Naive thymus-derived CD4-positive, alpha-beta T cell (primary cell): ENCODE measurements at places on chromosomes 4 and X. TPM values are rescaled to one million over a fixed set of nuclear protein-coding genes. Genes with fewer than 3 reads are reported as not detected.
A peak's percentile ranks its signal among the peaks of the same experiment; 100 is the strongest.

Gene IL13RA2
- total RNA-seq = not detected

Gene SLC6A8
- total RNA-seq = 2.6 TPM

Gene HCFC1
- 67.2 TPM for total RNA-seq

Gene RPS6KA6
- total RNA-seq = not detected

Gene ODAPH
- 0.54 TPM for total RNA-seq

Gene RTL5
- 0.10 and 0.17 TPM in 2 replicates for total RNA-seq

Gene FAAH2
- 8.1 TPM for total RNA-seq

Gene ETDA
- not detected for total RNA-seq

Gene JAKMIP1
- 4.1 TPM for total RNA-seq

Gene AMTN
- total RNA-seq = not detected

Gene FAM156B
- total RNA-seq = 9.4 and 10.4 TPM in 2 replicates

DNA sequence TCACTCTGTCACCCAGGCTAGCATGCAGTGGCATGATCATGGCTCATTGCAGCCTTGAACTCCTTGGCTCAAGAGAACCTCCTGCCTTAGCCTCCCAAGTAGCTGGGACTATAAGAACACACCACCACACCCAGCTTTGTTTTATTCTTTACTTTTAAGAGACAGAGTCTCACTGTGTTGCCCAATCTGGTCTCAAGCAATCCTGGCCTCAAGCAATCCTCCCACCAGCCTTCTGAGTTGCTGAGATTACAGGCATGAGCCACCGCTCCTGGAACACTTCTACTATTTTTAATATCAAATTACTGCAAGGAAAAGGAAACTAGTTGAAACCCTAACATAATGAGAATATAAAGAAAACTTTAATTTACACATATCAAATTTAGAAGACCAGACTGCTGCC is 85.4 kb downstream of the FAM13A start:
- no peaks in the 10 kb centered on the region for H3K4me1 ChIP-seq
- H3K4me3 ChIP-seq = no peak overlapping the region
- H3K36me3 ChIP-seq = no peaks in the 10 kb centered on the region
- H3K27ac ChIP-seq = no peak overlapping the region
- no peaks in the 10 kb centered on the region for H3K27me3 ChIP-seq

DNA sequence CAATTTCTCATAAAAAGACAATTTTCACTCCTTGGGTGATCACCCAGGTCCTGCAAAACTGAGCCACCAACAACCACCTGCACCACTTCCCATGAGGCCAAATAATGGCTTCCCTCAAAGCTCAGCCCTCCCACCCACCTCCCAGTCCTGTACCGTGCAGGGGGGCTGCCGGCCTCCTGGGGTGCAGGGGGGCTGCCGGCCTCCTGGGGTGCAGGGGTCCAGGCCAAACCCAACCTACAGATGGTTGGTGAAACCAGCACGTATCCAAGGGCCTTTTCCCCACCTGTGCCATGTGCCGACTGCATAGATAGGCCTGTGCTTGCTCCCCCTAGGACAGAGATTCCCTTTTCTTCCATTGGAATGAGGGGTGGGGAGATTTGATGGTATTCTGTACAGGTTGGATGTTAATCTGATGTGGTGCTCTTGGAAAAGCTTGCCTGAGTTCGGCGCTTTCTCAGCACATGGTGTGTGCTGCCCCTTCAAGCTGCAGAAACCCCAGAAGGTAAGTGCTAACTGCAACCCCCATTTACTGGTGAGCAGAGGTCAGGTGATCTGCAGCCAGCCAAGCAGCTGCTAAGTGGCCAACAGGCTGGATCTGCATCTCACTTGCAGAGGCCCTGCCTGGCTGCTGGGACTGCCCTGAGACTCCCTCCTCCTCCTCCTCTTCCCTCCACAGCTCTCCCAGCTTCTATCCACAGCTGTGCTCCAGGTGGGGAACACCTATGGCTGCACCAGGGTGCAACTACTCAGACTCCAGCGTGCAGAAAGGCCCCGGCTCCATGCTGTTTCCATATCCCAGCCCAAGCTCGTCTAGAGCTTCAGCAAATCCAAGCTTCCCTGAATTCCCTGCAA is 38.8 kb downstream of the FRG1 start:
- no peaks in the 10 kb centered on the region for H3K27me3 ChIP-seq
- no peak overlapping the region for H3K4me3 ChIP-seq
- H3K4me1 ChIP-seq = no peaks in the 10 kb centered on the region
- no peak for DNase-seq

DNA sequence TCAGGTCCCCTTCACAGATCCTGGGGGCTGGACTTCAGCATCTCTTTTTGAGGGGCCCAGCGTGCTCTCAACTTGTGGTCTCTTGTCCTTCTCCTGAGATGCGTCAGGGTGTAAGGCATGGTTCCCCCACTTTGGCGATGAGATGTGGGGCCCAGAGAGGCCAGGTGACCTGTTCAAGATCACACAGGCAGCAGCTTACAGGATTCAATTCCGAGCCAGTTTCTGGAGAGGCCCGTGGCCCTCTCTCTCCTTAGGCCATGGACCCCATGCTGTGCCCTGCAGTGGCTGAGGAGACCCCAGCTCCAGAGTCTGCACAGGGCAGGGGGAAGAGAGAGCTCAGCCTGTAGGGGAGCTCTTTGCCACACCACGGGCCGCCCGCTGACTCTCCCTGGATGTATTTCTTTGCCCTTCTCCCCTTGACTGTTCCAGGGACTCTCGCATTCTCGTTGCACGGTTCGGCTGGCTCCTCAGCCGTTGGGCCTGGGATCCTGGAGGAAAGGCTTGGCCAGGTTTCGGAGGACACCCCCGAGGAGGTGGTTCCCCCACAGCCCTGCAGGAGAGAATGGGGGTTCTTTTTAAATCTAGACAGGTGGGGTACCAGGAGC is 18.6 kb downstream of the NSG1 start:
- H3K36me3 ChIP-seq = no peaks in the 10 kb centered on the region
- no peak overlapping the region for H3K4me3 ChIP-seq
- no peak overlapping the region for H3K27ac ChIP-seq
- no peaks in the 10 kb centered on the region for H3K4me1 ChIP-seq

DNA sequence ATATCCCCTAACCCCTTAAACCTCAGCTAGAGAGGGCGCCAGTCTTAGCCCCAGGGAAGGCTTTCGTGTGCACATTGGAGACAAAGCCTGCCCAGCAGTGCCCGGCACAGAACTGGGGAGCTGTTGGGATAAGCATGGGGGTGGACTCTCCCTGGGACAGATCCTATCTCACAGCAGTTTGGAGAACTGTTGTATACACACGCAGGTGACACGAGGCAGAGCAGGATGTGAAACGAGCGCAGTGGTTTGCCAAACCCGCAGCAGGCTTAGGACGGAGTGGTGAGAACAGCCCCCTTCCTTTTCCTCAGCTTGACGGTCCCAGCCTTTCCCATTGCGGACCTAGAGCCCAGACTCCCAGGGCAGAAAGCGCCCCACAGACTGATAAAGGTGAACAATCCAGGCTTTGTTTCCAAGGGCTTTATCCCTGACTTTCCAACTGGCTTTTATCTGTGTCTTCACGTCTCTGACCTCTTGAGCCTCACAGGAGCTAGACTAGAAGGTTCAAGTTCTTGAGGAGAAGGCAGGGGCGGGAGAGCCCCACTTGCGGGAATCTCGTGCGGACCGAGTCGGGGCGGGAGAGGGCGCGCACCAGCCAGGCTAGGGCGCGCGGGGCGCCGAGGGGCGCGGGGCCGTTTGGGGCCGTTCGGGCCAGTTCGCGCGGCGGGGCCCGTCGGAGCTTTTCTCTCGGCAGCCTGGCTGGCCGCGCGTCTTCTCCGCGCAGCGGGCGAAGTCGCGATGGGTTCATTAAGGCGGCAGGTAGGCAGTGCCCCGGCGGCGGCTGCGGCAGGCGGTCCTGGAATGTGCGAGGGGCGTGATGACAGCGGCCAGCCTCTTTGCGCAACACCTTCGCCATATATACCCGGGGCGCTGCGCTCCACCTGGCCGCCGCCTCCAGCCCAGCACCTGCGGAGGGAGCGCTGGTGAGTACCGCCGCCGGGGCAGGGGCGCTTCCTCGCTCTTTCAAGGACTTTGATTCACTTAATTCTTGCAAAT is at the start of gene SLC34A2:
Gene SLC34A2 (plus strand): TSS at position 881 of the 993 bp plus-strand sequence. CDS start 6,650 bp downstream, outside the sequence.
- no peak for DNase-seq
- no peak within 1 kb of the TSS for H3K4me3 ChIP-seq
- H3K36me3 ChIP-seq = no peaks in the 10 kb centered on the region
- no peaks in the 10 kb centered on the region for H3K4me1 ChIP-seq
- H3K27me3 ChIP-seq = no peaks in the 10 kb centered on the region

- no peak overlapping the region for H3K27ac ChIP-seq
- H3K4me1 ChIP-seq = no peaks in the 10 kb centered on the region
- H3K27me3 ChIP-seq = no peaks in the 10 kb centered on the region
- no peak overlapping the region for H3K4me3 ChIP-seq
- H3K36me3 ChIP-seq = no peaks in the 10 kb centered on the region
- peak; percentile 29 for DNase-seq
Measured at GRCh38 chr4:76504613-76505465, 69.8 kb downstream of the SHROOM3 start.

DNA sequence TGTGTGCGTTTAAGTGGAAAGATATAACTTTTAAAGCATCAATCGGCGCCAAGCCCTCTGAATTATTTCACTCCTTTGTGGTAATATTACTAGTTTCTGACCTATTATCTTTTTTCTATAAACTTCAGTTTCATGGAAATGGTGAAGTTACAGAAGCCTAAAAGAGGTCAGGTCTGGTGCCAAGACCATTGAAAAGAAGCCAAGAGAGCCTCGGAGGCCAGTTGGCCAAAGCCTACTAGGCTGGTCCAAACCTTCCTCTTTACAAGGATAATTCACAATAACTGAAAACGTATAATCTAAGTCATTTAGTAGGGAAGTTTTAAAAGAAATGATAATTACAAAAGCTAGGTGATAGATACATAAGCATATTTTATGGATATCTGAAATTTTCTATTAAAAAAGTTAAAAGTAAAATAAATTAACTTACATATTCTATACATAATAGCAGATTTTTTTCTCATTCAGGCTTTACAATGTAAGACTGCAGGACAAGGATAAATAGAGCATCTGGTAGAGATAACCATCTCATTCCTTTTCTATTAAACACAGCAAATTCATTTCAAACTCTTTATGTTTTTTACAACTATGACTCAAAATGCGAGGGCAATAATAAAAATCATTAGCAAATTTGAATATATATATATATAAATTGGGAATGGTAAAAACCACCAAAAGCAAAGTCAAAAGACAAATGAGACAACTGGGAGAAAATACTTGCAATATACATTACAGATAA is 49.2 kb downstream of the WDFY3 start:
- H3K4me3 ChIP-seq = no peak overlapping the region
- H3K27ac ChIP-seq = no peak overlapping the region
- H3K36me3 ChIP-seq = no peaks in the 10 kb centered on the region
- no peak for DNase-seq

GRCh38 chr4:169314906-169315305 is 44.1 kb upstream of the SH3RF1 start:
- no peak overlapping the region for H3K27ac ChIP-seq
- H3K36me3 ChIP-seq = no peaks in the 10 kb centered on the region
- no peak for DNase-seq
- no peaks in the 10 kb centered on the region for H3K4me1 ChIP-seq

GRCh38 chr4:107714256-107714655 is 5.8 kb downstream of the PAPSS1 start:
- DNase-seq = no peak
- H3K27ac ChIP-seq = no peak overlapping the region
- no peaks in the 10 kb centered on the region for H3K27me3 ChIP-seq
- H3K4me1 ChIP-seq = peaks cover 2% of the 10 kb centered on the region
- H3K36me3 ChIP-seq = no peaks in the 10 kb centered on the region

DNA sequence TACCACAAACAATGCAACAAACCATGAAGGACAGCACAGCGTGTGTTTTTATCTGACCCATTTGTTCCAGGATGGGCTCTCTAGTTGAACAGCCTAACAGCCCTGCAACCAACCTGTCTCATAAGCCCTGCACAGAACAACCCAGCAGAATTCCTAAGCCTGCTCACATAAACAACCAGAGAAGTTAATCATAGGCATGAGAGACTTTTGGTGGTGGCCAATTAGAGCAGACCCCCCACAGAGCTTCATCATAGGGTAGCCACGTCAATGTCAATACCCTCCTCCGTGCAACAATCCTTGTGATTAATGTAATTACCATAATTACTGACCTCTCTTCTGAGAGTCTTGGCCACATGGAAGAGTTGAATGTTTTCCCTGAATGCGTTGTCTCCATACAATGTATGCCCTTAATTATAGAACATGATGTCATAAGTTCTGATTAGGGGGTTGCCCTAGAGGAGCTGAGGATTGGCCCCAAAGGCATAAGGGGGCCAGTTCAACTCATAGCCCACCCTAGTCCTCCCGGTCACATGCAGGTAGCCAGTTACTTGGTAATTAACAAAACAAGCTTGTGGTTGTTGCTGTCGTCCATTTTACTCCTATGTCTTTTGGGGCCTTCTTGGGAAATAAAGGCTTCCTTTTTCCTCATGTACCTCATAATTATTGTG is 92.7 kb downstream of the SYNPO2 start:
- no peaks in the 10 kb centered on the region for H3K36me3 ChIP-seq
- H3K27me3 ChIP-seq = no peaks in the 10 kb centered on the region
- H3K27ac ChIP-seq = no peak overlapping the region
- no peaks in the 10 kb centered on the region for H3K4me1 ChIP-seq

GRCh38 chrX:45851434-45851991 is 650.8 kb upstream of the DIPK2B start:
- no peaks in the 10 kb centered on the region for H3K4me1 ChIP-seq
- peak overlapping the region; percentile 77 for H3K4me3 ChIP-seq

GRCh38 chrX:130295519-130296296 is 27.0 kb upstream of the ZNF280C start:
- H3K27me3 ChIP-seq = no peaks in the 10 kb centered on the region
- DNase-seq = no peak
- no peaks in the 10 kb centered on the region for H3K4me1 ChIP-seq
- no peaks in the 10 kb centered on the region for H3K36me3 ChIP-seq
- no peak overlapping the region for H3K27ac ChIP-seq

GRCh38 chr4:88659055-88659889 is 38.4 kb downstream of the NAP1L5 start:
- no peaks in the 10 kb centered on the region for H3K27me3 ChIP-seq
- DNase-seq = peak; percentile 45

GRCh38 chr4:126687655-126688358 is 945.0 kb upstream of the INTU start:
- H3K27ac ChIP-seq = no peak overlapping the region
- H3K27me3 ChIP-seq = no peaks in the 10 kb centered on the region
- no peak overlapping the region for H3K4me3 ChIP-seq
- H3K36me3 ChIP-seq = no peaks in the 10 kb centered on the region
- no peak for DNase-seq
- no peaks in the 10 kb centered on the region for H3K4me1 ChIP-seq
